Renal pelvis (tissue), 12 donors: ENCODE measurements at places on chromosomes 12 and 14.

- no peak for DNase-seq
Measured at GRCh38 chr14:34297786-34298520, 164.1 kb downstream of the SPTSSA start.

DNA sequence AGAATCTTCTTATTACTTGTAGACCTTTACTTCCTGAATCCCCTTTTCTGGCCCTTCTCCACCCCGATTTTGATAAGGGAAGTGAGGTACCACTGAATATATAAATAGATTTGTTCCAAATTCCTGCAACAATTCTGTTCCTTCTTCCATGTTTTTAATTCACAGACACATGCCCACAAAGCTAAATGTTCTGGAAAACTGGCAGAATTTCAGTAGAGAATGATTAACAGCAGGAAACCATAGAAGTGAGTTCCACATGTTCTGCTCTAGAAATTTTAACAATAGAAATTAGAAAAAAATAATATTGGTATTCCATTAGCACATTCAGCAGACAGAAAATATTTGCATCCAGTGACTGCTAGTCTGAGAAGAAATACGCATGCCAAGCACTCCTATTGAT, 139.6 kb downstream of the SLC2A13 start:
- DNase-seq: no peak

- DNase-seq: peak; percentile 37
Measured at GRCh38 chr12:15732341-15733061, 56.7 kb downstream of the EPS8 start.

DNA sequence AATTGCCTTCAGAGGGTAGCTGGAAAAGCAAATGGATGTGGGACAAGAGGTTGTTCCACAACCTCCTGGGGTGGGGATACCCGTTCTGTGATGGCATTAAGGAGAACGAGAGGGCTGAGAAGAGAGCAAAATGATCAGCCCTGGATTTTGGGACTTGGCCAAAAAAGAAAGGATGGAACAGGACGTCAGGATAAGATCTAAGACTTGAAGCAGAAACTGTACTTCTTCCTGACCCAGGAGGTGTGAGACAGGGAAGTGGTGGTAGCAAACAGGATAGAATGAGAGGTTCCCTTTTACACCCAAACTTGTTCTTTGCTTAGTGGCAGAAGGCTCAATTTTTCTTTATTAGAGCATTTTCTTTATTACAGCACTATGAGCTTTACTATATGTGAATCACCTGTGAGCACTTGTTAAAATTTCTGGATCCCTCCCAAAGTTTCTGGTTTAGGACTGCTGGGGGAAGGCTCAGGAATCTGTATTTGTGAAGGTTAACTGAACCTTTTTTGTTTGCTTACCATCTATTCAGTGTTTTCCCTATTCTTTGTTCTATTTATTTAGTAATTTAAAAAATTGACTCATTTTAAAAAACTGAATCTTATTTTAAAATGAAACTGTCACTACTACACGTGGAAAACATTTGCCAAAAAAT, 59.2 kb downstream of the ERC1 start:
- DNase-seq: no peak
